ENCODE measurements at places on chromosomes 7 and 10. TPM values are rescaled to one million over a fixed set of nuclear protein-coding genes. Genes with fewer than 3 reads are reported as not detected.

GRCh38 chr10:43453266-43453831, 16.4 kb downstream of the ZNF487 start:
- DNase-seq, result no peak

GRCh38 chr7:18570890-18571478, 75.4 kb downstream of the HDAC9 start:
- peak; percentile 44 for DNase-seq

DNA sequence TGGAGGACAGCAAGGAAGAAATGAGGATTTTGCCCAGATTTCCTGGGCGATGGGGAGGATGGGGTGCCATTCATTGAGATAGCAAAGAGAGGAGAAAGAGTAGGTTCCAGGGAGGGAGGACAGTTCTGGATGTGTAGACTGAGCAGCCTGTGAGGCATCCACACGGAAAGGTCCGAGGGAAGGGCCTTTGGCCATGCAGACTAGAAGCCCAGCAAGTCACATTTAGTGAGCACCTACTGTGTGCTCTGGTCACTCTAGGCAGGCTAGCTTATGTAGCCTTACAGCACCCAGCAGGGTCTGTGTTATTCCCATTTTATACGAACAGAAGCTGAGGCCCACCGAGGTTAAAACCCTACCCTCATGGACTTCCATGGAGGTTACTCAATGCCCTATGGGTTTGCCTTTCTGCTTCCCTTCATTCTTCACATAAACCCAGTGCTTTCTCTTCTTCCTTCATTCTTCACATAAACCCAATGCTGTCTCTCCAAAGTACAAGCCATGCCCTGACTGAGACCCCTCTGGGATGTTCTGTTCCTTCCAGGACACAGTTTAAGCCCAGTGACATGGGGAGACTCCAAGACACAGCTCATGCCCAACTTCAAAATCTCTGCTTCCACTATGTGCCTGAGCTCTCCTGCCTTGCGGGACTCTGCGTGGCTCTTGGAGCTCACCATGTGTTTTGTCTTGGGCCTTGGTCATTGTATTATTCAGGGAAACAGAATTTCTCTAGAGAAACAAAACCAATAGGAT, 13.7 kb downstream of the IL2RA start:
- no peak for DNase-seq

DNA sequence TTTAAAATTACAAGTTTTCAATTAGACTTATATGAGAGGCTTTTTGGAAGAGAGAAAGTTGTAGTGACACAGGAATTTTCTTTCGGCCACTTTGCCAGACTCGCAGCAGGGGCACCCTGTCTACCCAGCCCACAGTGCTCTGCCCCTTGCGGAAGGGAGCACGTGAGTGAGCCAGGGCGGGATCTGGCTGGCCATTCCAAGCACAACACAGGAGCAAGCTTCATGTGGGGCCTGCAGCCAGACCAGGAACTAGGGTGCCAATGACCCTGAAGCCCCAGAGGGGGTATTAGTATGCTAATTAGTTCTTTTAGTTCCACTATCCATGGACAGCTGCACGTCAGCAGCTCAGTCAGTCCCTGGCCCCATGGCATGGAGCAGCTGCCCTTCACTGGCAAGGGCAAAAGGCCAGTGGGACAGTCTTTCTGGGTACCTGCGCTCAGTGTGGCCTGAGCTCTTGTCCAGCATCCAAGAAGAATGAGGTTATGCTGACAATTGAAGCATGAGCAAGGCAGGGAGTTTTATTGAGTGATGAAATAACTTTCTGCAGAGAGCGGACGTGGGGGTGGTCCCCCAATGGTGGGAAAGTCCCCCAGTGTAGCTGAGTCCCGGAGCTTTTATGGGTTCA, 251.1 kb upstream of the CSTF2T start:
- DNase-seq, result no peak

GRCh38 chr10:119296703-119297102, 89.3 kb downstream of the GRK5 start:
- DNase-seq, result no peak

DNA sequence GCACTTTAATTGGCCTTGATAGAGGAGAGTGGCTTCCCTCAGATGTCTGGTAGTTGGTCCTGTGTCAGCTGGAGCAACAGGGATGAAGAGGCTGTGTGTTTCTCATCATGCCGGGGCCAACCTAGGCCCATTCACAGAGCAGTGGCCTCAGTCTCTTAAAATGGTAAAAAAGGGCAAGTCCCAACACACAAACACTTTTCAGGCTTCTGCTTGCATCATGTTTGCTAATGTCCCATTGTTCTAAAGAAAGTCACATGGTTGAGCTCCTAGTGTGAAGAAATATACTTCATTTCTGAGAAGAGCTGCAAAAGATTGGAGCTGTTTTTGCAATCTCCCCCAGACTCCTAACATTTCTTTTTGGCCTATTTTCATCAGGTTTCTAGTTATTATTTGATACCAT, 40.6 kb upstream of the RBAK start:
- no peak for DNase-seq

The HYAL4 gene
- not detected for total RNA-seq

The CHCHD1 gene
- 41.1 TPM for total RNA-seq

The CPXM2 gene
- total RNA-seq, result 5.3 TPM

The OPN1SW gene
- total RNA-seq, result not detected
